ENCODE measurements at places on chromosomes 12 and 14.

DNA sequence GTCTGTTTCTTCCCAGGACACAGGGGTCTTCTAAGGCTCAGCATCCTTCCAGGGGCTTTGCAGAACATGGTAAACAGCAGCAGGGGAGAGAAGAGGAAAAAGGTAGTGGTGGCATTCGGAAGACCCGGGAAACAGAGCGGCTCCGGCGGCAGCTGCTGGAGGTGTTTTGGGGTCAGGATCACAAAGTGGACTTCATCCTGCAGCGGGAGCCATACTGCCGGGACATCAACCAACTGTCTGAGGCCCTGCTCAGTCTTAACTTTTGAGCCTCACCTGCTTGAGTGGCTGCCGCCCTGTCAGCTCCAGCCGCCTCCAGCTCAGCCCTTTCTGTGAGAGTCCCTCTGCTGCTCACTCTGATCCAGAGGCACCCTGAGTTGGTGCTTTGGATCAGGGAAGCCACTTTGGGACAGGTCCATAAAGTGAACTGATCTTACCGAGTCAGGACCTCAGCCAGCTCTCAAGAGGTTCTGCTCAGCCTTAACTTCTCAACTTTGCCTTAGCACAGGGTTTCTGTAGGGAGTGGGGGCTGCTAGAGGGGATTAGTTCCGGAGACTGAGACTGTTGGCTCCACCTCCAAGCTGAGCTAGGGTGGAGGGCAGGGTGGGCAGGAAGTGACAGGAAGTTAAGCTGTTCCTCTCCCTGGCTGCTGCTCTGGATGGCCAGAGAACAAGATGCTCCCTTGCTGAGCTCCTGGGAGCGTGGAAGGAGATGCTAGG lies 5.4 kb downstream of the SDR39U1 start:
- H3K27ac ChIP-seq: peak overlapping the region; percentile 79
- no peak for DNase-seq
- H3K36me3 ChIP-seq: peaks cover 78% of the 10 kb centered on the region
- H3K27me3 ChIP-seq: no peaks in the 10 kb centered on the region
- peaks cover 70% of the 10 kb centered on the region for H3K4me1 ChIP-seq

DNA sequence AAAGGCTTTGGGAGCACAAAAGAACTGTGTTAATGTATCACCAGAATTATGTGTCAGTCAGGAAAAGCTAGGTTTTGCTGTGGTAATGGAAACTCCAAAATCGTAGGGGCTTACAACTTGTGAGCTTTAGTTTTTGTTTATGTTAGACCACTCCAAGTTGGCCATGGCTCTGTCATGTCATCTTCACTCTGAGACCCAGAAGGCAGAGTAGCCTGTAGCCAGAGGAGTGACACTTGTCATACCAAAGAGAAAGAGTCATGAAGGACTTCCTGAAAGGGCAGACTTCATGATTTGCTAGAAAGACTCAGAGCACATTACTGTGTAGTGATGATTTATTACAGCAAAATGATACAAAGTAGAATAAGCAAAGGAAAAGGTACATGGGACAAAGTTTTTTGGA lies 133.6 kb upstream of the SSTR1 start:
- no peak for DNase-seq
- H3K4me1 ChIP-seq: peaks cover 55% of the 10 kb centered on the region
- no peak overlapping the region for H3K27ac ChIP-seq
- peaks cover 3% of the 10 kb centered on the region for H3K27me3 ChIP-seq
- peaks cover 13% of the 10 kb centered on the region for H3K36me3 ChIP-seq
- H3K4me3 ChIP-seq: peak overlapping the region; percentile 3

GRCh38 chr14:90551070-90551704 lies 154.4 kb downstream of the CALM1 start:
- no peak overlapping the region for H3K27ac ChIP-seq
- H3K36me3 ChIP-seq: no peaks in the 10 kb centered on the region
- no peak overlapping the region for H3K4me3 ChIP-seq
- no peaks in the 10 kb centered on the region for H3K27me3 ChIP-seq

GRCh38 chr12:124583854-124584253 lies 16.4 kb upstream of the NCOR2 start:
- DNase-seq: no peak
- H3K27me3 ChIP-seq: peaks cover 11% of the 10 kb centered on the region
- no peaks in the 10 kb centered on the region for H3K36me3 ChIP-seq
- H3K27ac ChIP-seq: no peak overlapping the region
- no peak overlapping the region for H3K4me3 ChIP-seq
- peaks cover 4% of the 10 kb centered on the region for H3K4me1 ChIP-seq
